Hypothalamus (tissue), 51 donors: ENCODE measurements at places on chromosomes 6 and 20.

DNA sequence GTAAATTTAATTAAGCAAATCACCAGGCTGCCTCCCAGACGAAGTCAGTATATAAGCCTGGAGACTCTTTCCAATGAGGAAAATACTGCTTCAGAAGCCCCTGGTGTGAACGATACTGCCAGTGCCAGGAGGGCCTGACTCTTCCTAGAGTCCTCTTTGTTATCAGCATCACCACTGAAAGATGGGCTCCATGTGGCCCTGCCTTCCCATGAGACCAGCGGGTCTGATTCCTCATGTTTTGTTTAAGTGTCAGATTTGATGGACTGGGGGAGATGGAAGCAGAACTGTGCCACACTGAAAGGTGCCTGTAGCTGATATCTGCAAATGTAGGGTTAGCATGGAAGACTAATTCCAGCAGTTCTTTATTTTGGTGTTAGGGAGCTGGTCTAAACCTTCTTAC is 7.9 kb downstream of the NQO2 start:
- no peak for DNase-seq

GRCh38 chr20:11919581-11919980 is 1.9 kb downstream of the BTBD3 start:
- DNase-seq, result no peak

DNA sequence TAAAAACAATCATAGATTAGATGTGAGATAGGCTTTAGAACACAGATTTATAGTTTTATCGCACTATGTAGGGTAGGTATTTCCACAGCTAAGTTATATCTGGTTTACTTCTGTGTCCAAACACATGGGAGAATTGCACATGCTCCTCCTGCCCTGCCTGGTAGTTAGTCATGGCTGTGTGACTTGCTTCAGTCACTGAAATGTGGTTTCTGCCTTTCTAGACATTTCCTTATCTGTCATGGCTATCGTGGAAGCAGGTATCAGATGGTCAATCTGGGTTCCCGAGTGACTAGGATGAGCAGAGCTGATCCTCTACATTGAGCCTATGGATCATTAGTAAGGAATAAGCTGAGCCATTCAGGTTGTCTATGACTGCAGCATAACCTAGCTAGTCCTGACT is 117.8 kb upstream of the GMDS start:
- DNase-seq, result no peak

GRCh38 chr6:88165844-88166492 is at the start of gene CNR1:
Gene CNR1 (minus strand): TSS chr6:88166347. CDS start chr6:88145274, 21,073 bp downstream.
- no peak for DNase-seq

- DNase-seq, result no peak
These were observed 33.0 kb downstream of the NOX3 start for GRCh38 chr6:155422635-155423034.

GRCh38 chr6:35759426-35759825 is 17.0 kb upstream of the CLPSL2 start:
- no peak for DNase-seq

GRCh38 chr6:125196613-125197012 is 43.0 kb downstream of the TPD52L1 start:
- DNase-seq, result no peak

GRCh38 chr6:116057766-116058165 is 2.9 kb downstream of the FRK start:
- DNase-seq, result no peak

DNA sequence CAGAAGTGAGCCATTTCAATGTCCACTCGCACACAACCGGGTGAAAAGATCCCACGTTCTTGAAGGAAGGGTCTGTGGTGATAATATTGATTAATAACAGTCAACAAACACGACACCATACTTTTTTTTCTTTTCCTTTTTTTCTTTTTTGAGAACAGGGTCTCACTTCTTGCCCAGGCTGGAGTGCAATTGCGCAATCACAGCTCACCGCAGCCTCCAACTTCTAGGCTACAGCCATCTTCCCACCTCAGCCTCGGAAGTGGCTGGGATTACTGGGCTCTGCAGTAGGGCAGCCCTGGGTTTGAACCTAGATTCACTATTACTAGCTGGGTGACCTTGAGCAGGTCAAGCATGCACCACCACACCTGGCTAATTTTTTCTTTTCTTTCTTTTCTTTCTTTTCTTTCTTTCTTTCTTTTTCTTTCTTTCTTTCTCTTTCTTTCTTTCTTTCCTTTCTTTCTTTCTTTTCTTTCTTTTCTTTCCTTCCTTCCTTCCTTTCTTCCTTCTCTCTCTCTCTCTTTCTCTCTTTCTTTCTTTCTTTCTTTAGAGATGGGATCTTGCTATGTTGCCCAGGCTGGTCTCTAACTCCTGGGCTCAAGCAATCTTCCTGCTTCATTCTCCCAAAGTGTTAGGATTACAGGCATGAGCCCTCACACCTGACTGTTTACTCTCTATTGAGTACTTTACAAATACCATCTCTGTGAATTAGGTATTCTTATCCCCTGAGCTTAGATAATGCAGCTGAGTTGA is 123.9 kb downstream of the SNX5 start:
- DNase-seq, result no peak

DNA sequence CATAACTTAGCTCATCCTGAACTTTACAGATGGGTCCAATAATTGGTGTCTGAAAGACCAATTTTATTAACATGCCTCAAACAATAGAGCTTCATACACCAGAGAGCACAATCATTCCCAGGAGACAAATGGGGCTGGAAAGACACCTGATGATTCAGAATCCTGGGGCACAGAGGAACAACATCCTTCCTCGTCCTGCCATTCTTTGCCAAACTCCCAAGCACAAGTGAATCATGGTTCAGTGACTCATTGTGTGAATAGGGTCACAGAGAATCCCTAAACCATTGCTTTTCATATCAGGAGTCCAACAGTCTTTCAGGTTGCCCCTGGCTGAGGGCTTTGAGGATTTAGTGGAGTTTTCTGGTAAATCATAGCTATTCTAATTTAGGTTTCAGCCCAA is 266.4 kb upstream of the BMP2 start:
- no peak for DNase-seq

GRCh38 chr6:119161438-119161837 is 83.0 kb upstream of the FAM184A start:
- no peak for DNase-seq

GRCh38 chr6:62229231-62229630 is 56.8 kb downstream of the KHDRBS2 start:
- no peak for DNase-seq

DNA sequence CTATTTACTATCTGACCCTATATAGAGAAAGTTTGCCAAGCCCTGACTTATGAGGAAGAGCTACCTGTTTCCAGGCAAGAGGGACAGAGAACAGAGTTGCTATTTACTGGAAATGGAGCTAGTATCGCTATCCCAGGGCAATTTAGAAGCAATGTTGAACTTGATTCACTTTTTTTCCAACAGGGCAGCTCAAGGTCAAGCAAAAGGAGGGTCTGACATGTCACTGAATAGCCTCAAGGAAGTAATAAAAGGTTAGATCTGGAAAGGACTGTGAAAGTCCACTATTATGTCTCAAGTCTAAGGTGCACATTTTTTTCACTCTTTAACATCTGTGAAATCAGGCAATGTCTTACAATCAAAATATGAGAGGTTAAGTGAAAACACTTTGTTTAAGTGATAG is 84.4 kb downstream of the CLIC5 start:
- DNase-seq, result no peak

- DNase-seq, result no peak
These were observed 32.3 kb downstream of the YTHDF1 start for GRCh38 chr20:63183422-63184146.

GRCh38 chr6:19380293-19380692 is 456.9 kb upstream of the ID4 start:
- DNase-seq, result no peak

DNA sequence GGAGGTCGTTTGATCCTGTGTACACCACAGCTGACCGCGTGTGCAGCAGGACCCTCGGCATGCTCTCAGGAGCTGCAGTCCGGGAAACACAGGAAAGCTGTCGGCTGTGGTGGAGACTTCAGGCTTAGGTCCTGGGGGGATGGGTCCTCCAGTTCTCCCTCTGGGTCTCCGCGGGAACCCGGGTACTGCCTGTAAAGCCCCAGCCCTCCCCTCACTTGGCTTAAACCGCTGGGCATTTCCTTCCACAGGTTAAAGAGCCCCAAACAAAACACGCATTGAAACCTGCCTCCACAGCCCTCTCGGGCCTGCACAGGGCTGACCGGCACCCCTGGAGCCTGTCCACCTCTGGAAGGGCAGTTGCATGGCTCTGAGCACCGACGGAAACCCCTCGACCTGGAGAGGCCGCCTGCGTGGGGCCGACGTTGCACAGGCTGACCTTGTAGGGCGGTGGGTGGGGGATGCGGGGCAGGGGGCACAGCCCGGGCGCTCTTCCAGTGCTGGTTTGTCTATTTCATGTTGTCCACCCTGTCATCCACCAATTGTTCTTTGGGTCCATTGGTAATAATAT is 59.1 kb downstream of the DACT2 start:
- no peak for DNase-seq

GRCh38 chr6:114445846-114446245 is 103.0 kb upstream of the HS3ST5 start:
- no peak for DNase-seq

DNA sequence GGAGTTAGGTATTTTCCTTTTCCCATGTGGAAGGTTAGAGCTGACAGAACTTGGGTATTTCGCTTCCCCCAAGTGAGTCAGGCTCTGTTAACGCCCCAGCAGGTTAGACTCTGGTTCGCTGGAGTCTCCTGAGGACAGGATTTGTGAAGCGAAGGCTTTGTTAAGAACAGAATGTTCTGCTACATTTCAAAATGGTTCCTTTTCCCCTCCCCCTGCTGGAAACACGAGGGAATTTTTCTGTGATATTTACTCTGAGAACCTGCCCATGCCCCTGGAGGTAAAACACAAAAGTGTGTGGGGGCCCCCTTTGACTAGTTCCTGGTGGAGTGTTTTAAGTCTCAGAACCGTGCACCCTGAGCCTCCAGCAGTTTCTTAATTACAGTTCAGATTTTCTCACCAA is 731.4 kb upstream of the CITED2 start:
- DNase-seq, result no peak

DNA sequence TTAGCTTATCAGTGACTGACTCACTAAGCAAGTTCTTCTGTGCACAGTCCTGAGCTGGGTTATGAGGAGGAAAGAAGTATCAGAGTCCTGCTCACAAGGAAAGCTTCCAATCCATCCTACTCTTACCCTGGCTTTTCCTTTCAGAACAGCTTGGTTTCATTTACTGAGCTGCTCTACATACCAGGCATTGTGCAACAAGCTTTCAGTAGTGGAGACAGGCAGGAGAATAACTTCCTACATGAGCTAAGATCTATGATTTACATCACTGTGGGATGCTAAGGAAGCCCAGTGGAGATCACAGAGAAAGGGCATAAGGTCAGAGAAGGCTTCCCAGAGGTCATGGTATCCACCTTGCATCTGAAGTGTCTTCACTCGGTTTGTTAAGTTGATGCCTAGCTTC is 144.5 kb downstream of the MAP3K7 start:
- DNase-seq, result no peak

DNA sequence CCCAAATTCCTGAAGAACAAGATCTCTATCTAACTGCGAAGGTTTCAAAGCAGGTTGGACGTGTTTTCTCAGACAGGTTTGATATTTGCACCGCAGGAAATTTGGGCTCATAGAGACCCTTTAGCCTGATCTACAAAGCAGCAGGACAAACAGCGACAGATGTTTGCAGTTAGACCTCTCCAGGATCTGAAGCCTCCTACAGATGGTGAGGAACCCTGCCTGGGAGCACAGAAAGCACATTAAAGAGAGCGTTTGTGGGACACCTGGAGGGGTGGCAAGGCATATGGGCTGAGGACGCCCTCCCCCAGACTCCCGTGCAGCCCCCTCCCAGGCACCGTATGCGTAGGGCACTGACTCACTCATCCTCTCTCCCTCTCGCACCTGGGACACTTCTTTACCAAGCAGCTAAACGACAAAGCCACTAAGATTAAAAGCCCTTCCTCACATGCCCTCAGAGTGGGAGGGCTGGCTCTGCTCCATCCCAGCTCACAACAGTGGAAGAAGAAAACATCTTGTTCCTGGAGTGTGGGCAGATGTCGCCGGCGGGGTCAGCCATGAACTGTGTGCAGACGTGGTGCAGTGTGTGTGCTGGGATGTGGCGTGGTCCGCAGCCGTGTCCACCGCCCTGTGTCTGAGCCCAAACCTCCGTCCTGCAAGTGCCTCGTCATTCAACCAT is 249.7 kb upstream of the AFDN start:
- DNase-seq, result no peak

DNA sequence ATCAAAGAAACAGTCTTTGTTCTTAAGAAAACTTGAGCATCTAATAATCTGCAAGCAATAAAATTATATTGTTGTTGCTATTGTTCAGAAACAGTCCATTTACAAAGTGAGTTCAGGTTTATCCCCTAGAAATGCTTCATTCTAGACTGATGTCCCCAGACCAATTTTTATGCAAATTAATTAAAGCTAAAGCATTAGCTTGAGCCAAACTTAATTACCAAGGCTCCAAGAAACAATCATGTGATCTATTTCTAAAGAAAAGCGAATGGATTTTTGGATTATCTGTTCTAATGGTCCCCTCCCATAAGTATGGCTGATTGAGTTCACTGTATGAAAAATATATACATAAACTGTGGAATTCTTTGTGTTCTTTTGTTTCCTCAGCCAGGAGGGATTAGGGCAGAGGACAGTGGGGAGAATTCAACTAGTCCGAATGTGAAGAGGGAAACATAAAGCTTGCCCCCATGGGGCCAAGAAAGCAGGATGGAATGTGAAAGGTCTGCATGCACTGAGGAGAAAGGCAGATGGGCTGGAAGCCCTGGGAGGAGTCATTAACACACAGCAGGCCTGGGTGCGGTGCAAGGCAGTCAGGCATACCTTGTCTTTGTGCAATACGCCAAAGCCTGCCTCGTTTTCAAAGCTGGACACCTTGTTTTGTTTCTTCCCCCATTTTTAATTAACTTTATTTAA is 597.1 kb downstream of the KIF16B start:
- no peak for DNase-seq

DNA sequence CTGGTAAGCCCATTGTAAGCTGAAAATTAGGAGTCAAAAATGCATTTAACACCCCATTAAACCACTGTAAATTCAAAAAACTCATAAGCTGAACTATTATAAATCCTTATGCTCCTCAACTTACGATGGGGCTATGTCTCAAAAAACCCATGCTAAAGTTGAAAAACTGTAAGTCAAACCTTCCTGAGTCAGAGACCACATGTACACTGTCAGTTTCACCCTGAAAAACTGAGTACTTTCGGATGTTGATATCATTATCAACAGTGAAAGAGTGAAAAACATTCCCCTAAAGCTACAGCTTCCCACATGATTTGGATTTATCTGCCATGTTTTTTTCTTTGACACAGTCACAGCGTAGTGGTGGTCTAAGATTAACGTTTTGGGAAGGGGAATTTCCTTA is 14.2 kb downstream of the RAB23 start:
- no peak for DNase-seq

- DNase-seq, result no peak
These were observed 400.4 kb upstream of the PTCHD4 start for GRCh38 chr6:48511378-48511777.

DNA sequence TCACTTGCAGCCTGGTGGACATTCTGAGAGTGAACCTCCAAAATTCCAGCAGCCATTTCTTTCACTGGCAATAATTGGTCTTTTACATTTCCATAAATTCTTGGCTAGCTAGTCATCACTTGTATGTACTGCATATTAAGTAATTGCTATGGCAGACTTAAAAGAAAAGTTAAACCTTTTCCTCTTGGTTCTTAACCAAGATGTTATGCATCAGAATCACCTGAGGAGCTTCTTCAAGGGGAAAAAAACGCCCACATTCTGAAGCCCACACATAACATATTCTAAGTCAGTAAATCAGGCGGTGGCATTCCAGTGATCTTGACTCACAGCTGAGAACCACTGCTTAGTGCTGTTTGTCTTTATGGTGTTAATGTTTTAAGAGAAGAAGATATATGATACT is 37.0 kb downstream of the CDC40 start:
- no peak for DNase-seq

- no peak for DNase-seq
These were observed 838 bp upstream of the NKX2-2 start for GRCh38 chr20:21514553-21515251.
